ENCODE measurements at places on chromosomes 6 and 20.

- DNase-seq, result no peak
Observed at GRCh38 chr6:159093609-159094443, 49.0 kb upstream of the TAGAP start.

DNA sequence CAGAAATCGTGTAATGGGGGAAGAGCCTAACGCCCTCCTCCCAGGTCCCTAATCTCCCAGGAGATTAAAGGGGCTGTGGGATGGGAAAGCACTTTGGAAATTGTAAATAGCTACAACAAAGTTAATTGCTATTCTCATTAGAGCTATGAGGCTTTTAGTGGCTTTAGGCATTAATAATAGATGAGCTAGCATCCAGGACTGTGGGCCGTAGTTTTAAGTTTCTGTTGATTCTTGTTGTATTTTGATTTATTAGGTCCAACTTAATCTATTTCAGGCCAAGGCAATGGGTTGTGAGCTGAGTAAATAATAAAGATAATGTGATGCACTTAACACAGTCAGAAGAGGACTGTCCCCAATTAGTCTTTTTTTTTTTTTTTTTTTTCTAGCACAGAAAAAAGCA lies 67.7 kb downstream of the ANKRD6 start:
- no peak for DNase-seq

DNA sequence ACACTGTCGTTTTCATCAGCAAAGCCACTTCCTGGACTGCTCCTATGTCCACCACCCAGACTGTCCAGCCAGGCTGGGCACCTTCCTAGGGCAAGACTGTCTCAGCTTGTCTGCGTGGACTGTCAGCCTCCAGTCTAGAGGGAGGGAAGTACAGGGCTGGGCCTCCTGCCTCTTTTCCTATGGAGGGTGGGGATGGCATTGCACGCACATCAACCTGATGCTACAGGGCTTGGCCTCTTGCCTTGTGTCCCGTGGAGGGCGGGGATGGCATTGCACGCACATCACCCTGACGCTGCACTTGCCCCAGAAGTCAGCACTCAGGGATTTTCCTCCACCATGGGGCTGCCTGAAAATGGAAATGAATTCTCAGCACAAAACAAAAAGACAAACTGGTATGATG lies 304.2 kb upstream of the CDH4 start:
- no peak for DNase-seq

- no peak for DNase-seq
Observed at GRCh38 chr6:93423542-93423941, 4.2 kb upstream of the EPHA7 start.

DNA sequence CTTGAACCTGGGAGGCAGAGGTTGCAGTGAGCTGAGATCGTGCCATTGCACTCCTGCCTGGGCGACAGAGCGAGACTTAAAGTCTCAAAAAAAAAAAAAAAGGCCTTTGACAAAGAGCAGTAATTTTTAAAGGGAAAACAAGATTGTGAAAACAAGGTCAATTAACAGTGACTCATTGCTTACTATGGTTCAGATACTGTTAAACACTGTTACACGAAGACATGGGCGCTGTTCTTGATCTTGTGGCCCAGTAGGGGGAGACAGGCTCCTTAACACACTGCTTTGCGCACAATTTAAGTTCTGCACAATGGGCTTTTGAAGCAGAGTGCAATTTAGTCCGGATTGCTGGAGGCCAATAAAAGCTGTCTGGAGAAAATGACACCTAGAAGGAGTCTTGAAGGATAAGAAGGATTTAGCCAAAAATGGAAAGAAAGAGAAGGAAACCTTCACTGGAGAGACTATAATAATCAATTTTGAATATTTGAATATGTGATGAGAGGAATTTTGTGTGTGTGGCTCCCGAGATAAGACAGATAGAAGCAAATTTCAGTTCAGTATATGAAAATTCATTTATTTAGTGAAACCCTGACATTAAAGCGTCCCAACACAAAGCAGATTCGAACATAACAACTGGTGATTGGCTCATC lies 6.0 kb upstream of the LATS1 start:
- DNase-seq, result no peak

- no peak for DNase-seq
Observed at GRCh38 chr20:42020316-42020715, 402.1 kb upstream of the CHD6 start.

GRCh38 chr6:118649918-118650581 lies 1.3 kb downstream of the CEP85L start:
- no peak for DNase-seq

GRCh38 chr6:56475736-56476457 lies 166.8 kb downstream of the DST start:
- no peak for DNase-seq

DNA sequence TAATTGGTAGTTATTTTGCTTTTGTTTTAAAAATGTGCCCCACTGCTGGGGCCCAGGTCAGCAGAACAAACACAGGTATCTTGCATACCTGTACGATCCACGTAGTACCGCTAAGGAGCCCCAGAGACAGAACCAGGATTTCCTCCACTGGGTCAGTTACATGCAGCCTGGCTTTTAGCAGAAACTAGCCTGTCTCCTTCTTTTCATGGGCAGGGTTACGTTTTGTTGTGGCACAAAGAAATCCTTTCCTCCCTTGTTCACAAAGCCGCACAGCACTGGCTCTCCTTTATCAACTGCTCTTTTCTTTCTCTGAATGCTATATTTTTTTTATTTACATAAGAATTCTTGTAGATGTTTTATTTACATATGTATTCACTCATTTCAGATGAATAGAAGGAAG lies 190.3 kb upstream of the POU3F2 start:
- no peak for DNase-seq

GRCh38 chr6:43746613-43747102 lies 23.4 kb upstream of the VEGFA start:
- no peak for DNase-seq

GRCh38 chr6:43785220-43785752 lies 15.3 kb downstream of the VEGFA start:
- no peak for DNase-seq

GRCh38 chr6:21937466-21937865 lies 343.9 kb downstream of the SOX4 start:
- no peak for DNase-seq

DNA sequence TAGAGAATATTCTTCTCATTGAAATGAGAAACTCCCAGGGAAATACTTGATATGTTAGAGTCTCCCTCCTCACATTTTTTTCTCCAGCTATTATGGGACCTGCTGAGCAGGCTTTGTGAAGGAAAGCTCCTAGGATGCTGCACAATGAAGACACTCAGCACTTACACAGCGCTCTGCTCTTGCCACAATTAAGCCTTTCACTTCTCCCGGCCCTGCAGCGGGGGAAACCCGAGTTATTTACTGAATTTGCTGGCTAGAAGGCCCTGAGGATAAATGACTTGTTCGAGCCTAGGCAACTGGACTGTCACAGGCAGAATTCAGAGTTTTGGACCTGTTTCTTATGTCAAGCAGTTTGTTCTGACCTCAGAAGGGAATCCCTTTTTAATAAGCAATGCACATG lies 102.0 kb downstream of the MAP3K7 start:
- no peak for DNase-seq

- DNase-seq, result no peak
Observed at GRCh38 chr6:88698661-88699060, 264.8 kb downstream of the RNGTT start.

GRCh38 chr6:146581968-146582367 lies 16.8 kb upstream of the ADGB start:
- DNase-seq, result no peak

GRCh38 chr20:47418069-47418757 lies 61.7 kb upstream of the ZMYND8 start:
- no peak for DNase-seq

DNA sequence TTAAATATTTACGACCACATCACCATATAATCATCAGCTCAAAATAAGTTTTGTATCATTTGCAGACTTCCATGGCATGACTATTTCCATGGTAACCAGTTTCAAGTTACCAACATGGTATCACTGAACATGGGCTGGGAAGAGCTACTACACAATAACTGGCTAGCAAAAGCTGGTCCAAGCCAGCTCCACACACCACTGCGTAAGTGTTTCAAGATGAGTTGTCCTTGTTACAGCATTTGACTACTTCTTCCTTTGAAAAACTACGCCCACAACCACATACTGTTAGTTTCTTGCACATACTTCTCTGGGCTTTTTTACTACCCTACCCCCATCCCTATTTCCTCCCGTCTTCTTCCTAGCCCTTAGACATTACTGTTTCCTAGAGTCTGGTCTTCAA lies 8.5 kb downstream of the CD164 start:
- no peak for DNase-seq

DNA sequence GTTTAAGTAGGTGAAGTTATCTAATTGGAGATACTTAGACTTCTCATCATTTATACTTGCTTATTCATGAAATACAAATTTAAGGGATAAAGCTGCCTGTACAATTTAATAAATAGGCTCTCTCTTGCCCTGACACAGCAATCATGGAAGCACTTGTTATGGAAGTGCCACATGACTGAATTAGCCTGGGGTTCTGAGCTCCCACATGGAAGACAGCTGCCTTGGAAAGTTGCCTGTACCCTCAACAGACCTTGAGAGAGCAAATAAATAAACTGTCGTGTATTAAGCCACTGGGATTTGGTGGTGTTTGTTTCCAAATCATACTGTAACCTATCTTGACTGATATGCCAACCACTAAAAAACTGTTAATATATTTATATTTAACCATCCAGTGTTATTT lies 87.0 kb upstream of the RSPO3 start:
- no peak for DNase-seq

- DNase-seq, result no peak
Observed at GRCh38 chr6:170285482-170285881, 5.4 kb downstream of the DLL1 start.

GRCh38 chr6:105862936-105863607 lies 223.1 kb upstream of the PRDM1 start:
- DNase-seq, result no peak

- DNase-seq, result no peak
Observed at GRCh38 chr6:22021966-22022365, 274.9 kb downstream of the PRL start.

Measured in stimulated activated CD8-positive, alpha-beta memory T cell treated with anti-CD3 and anti-CD28 coated beads, Interleukin-12 subunit alpha, Interleukin-12 subunit beta, amount 100 ng/mL, for 1 hour (primary cell).